ENCODE measurements at places on chromosomes 11 and 22.

DNA sequence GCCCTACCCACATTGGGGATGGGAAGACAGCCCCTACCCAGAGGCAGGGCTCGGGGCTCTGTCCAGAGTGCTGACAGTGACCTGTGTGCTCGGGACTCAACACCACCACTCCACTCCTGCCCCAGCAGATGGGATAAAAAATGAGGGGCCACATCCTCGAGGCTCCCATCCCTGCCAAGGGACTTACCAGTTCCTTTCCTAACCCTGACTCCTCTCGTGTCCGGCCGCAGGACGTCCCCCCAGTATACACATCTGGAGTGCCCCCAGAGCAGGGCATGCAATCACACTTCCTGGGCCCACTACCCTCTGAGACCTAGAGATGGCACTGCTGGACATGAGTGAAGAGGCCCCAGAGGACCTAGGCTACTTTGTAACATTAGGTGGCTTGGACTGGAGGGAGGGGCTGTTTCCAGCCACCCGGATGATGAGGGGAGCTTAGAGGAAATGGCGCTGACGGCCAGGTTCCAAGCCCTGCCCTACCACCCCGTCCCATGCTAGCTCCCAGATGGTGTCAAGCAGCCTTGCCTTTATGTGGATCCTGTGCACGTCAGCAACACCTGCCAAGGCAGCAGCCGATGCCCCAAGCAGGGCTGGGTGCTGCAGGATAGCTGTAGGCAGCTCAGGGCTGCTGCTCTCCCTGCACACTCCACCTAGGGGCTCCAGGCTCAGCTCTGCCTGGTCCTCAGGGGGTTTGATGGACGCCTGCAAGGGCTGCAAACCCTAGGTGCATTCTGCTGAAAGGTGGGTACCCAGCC is 86.6 kb downstream of the DGCR2 start:
- DNase-seq = no peak

- peak; percentile 76 for DNase-seq
Measured at GRCh38 chr22:22710719-22711531, 66.5 kb downstream of the GGTLC2 start.

- peak; percentile 30 for DNase-seq
Measured at GRCh38 chr22:20418211-20418788, 19.3 kb downstream of the SCARF2 start.

GRCh38 chr22:31871480-31871879 is 72.9 kb upstream of the YWHAH start:
- DNase-seq = no peak

DNA sequence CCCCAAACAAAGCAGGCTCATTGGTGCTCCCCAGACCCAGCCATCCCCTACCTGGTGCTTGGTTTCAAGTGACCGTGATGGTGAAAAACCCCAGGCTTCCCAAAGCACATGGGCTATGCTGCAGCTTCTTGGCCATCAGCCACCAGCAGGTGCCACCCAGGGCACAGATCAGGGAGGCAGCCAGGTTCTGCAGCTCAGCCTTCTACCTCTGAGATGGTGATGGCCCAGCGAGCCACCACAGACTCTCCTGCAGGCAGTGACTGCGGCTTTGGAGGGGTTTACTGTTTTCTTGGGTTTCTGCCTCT is 70.0 kb upstream of the ALX4 start:
- DNase-seq = no peak

DNA sequence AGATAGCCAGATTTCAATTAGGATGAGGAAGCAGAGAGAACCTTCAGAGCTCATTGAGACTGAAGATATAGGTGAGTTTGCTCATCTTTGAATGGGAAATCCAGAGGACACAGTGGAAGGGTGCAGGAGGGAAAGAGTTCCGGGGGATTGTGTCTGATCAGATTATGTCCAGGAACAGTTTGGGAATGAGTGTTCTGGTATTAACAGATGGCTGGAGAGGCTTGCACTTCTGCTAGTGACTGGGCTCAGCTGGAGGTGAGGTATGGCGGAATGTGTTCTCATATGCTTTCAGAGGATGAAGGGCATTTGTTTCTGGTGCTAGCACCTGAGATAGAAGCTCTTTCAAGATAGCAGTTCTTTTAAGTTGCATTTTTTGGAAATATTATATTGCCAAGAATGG is 27.6 kb downstream of the ALKBH3 start:
- no peak for DNase-seq

GRCh38 chr11:77020734-77021133 is 13.5 kb upstream of the B3GNT6 start:
- no peak for DNase-seq

GRCh38 chr11:118661425-118662301 is 17.8 kb downstream of the TREH start:
- no peak for DNase-seq

DNA sequence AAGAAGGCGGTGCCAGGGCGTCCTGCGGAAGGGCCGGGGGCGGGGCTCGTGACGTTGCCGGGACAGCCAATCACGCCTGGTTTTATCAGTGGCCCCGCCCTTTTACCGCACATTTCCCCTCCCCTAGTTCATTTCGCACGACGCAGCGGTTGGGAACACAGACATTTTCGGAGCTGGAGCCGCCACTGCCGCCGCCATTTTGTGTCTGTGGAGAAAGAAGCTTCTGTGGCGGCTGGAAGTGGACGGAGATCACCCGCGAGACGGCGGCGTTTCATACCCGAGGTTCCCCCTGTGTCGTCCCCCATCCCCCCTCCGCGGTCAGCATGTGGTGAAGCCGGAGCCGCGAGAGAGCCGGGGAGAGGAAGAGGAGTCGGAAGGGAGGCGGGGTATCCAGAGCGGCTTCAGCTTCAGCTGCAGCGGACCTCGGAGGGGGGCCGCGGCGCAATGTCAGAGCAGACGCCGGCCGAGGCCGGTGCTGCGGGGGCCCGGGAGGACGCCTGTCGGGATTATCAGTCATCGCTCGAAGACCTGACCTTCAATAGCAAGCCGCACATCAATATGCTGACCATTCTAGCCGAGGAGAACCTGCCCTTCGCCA is at the start of gene PCF11:
Gene PCF11, plus strand, starts transcription at position 136 of the 598 bp plus-strand sequence. Its CDS starts 309 bp downstream, at position 445.
- DNase-seq = no peak

All from activated naive CD4-positive, alpha-beta T cell (primary cell).